Activated CD4-positive, alpha-beta T cell treated with anti-CD3 and anti-CD28 coated beads for 4 hours (primary cell): ENCODE measurements at places on chromosomes 2 and 18.

DNA sequence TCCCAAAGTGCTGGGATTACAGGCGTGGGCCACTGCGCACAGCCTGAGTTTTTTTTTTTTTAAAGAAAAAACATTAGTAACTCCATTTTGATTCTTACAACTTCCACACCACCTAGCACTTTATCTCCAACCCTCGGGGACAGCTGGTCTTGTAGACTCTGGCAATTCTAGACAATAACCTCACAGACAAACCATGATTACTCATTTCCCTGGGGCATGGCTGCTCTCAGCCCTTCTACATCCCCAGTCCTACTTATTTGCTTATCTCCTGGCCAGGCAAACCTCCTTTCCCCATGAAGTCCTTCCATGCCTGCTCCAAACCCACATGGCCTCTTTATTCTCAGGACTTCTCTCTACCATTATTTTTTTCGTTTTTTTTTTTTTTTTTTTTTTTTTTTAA lies 91.1 kb downstream of the ACTR3 start:
- DNase-seq, result no peak

DNA sequence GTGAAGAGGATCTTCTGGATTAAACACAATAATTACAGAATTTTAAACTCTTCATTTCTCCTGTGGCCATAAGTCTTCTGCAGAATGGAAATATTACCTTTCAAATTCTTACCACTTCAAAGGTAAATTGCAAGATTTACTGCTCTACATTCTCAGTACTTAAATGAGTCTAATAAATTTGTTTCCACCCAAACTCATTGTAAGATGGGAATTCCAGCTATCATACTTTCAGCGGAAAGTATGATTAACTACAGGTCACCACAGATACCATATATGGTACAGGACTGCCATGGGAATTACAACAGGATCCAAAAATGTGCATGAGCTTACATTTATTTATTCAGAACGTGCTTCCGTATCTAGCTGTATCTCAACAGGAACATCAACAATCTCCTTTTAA lies 3.1 kb downstream of the DSC3 start:
- DNase-seq, result no peak

DNA sequence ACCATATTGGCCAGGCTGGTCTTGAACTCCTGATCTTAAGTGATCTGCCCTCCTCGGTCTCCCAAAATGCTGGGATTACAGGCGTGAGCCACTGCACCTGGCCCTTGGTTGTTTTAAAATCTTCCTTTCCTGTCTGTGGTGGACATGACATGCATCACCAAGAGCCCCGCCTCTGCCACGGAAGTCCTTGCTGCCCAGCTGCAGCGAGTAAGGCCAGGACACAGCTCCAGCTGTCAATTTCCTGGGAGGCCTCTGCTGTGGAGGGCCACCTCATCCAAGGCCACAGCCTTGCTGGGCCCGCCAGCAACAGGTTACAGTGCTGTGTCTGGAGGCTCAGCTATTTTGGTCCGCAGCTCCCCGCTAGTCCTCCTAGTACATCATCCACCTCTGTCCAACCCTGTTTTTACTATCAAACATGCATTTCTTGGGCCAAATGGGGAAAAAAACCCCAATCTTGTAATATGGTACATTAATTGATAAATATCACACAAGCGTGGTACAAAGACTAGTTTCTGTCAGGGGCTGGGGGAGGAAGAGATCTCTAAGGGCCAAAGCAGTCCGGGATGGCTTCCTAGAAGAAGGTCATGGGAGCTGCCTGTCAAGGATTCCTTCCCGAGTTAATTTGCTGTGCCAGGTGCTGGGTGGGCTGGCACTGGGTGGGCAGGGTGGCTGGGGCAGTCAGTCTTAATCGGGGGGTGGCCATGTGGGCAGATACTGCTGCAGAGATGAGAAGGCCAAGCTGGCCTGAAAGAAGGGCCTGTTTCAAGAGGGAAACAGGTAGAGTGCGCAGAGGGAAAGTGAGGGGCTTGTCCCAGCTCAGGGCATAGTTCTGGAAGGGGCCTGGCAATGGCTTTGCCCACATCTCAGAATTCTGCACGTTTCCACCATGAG lies 100.5 kb downstream of the INHBB start:
- no peak for DNase-seq

- no peak for DNase-seq
Measured at GRCh38 chr2:129318581-129319421, 660.7 kb upstream of the RAB6C start.

GRCh38 chr18:45764000-45764686 lies 40.2 kb downstream of the SLC14A1 start:
- no peak for DNase-seq

- no peak for DNase-seq
Measured at GRCh38 chr2:106090916-106091618, 103.0 kb downstream of the UXS1 start.

DNA sequence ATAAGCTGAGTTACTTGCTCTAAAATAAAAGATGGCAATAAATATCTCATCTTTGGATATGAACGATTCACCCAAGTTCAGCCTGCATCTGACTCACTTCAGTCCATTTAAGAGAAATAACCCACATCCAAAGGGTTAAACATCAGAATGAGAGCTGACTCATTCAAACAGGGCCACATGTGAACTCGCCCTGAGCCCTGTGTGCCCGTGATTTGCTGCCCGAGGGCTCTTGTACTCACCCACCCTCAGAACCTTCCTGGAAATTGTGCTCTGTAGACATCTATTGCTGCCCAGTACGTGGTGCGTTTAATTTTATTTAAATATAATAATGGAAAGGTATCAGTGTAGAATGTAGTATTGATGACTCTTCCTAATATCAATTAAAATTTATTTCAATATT lies 66.9 kb upstream of the RBM44 start:
- peak; percentile 38 for DNase-seq

GRCh38 chr18:57885931-57886330 lies 82.8 kb upstream of the ATP8B1 start:
- no peak for DNase-seq

- no peak for DNase-seq
Measured at GRCh38 chr18:58178511-58178910, 134.5 kb downstream of the NEDD4L start.

DNA sequence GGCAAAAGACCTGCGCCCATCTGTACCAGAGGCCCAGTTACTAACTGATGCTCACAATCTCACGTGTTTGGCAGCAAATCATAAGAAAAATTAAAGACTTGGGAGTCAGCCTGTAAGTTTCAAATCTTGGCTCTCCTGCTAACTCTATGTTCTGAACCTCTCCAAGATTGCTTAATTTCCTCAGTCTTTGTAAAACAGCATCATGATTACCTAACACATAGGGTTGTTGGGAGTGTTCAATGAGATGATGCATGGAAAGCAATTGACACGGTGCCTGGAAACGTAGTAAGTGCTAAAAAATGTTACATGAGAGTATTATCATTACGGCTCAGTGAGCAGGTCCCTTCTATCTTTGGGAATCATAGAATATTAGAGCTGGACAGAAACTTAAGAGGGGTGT lies 497.6 kb upstream of the TCF4 start:
- no peak for DNase-seq

DNA sequence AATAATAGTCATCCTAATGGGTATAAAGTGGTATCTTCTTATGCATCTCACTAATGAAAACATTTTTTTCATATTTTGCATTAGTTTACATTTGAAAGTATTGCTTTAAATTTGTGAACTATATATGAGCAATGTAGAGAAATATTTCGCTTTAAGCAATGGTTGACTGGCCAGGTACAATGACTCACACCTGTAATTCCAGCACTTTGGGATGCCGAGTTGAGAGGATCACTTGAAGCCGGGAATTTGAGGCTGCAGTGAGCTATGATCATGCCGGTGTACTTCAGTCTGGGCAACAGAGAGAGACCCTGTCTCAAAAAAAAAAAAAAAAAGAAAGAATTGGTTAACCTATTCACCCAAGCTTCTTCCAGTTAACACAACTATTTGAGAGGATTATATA lies 15.1 kb downstream of the ZCCHC2 start:
- no peak for DNase-seq

DNA sequence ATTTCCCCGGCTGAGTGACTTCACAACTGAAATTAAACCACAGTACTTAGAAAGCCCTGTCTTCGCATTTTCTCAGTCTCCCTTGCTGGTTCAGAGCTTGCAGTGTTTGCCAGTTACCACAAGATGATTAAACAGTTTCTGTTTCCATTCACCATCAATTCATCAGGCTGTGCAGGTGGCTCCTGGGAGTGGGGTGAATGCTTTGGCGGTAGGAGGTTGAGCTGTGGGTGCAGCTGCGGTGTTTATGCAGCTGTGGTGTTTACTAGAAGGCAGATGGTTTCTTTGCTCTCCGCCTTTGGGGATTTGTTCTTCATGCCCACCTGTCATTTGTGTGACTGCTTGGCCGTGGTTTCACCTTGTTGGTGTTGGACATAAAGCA lies 16.1 kb downstream of the ACOXL start:
- DNase-seq, result peak; percentile 24

GRCh38 chr2:13121096-13121495 lies 404.4 kb downstream of the TRIB2 start:
- DNase-seq, result no peak

- no peak for DNase-seq
Measured at GRCh38 chr2:5926871-5927512, 234.8 kb downstream of the SOX11 start.

- DNase-seq, result peak; percentile 55
Measured at GRCh38 chr18:44838971-44839666, 158.4 kb downstream of the SETBP1 start.

DNA sequence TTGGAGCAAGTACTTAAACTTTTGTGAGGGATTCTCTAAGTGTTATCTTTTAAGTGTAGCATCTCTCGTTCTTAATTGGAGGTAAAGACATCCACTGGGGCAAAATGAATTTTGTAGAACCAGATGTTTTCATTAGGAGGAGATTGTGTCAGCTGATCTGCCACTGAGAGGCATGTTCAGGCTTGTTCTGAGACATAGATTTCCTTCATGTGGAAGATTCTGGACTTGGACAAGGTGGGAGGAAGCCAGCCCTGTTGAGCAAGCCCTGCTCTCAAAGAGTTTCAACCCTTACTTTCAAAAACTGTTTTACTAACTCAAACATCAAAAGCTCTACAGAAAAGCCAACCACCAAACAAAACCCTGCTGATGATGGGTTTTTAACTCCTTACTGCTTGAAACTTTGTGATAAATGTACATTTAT lies 6.5 kb downstream of the MAP4K4 start:
- DNase-seq, result no peak

- DNase-seq, result peak; percentile 90
Measured at GRCh38 chr2:17753803-17754663, at the start of the genes GEN1 and SMC6. TSS of gene GEN1 (plus strand) at chr2:17754138. CDS start at chr2:17759944, 5,806 bp downstream. TSS of gene SMC6 (minus strand) at chr2:17753810. CDS start at chr2:17745946, 7,864 bp downstream.

GRCh38 chr18:48430150-48430549 lies 21.0 kb upstream of the ZBTB7C start:
- DNase-seq, result no peak

GRCh38 chr2:113707106-113707505 lies 49.3 kb downstream of the SLC35F5 start:
- DNase-seq, result no peak

- DNase-seq, result no peak
Measured at GRCh38 chr2:10305254-10305635, 2.5 kb downstream of the HPCAL1 start.

- no peak for DNase-seq
Measured at GRCh38 chr2:3280197-3280596, 97.4 kb downstream of the EIPR1 start.

GRCh38 chr2:192313773-192314172 lies 119.0 kb upstream of the TMEFF2 start:
- no peak for DNase-seq

DNA sequence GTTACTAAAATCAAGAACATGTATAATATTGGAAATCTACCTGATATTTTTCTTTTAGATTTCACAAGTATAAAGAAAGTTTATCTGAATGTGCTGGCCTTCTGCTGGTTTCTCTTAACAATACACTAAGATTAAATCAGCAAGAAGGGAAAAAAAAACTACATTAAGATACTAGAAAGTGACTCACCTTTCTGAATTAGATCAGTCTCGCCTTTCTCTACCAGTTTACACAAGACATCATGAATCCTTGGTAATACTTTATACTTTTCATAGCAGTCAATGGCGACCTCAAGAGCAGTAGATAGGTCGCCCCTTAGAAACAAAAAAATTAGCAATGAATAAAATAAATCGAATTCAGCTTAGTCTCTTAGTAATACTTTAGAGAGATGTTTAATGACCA lies 61.2 kb downstream of the LRPPRC start:
- DNase-seq, result no peak

DNA sequence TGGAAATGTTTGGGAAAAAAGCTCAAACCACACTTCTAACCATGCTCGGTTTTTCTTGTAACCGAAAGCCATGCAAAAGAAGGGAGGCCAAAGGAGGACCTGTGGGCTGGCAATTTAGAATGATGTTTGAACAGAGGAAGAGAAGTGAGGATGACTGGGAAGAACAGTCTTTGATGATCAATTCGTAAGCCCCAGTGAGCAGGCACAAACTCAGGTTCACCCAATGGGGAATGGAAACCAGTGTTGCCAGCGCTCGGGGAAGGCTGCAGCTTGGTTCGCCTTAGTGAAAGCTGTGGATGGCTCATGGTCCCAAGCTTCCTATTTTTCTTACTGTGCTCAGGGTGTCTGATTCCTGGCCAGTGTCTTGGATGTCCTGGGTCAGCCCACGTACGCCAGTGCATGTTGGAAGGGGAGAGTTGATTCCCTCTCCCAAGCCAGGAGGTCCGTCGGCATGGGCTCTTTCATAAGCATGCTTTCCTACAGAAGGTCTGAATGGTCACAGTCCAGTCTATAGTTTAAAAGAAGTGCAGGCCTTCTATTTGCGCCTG lies 79.2 kb downstream of the VAPA start:
- no peak for DNase-seq

- no peak for DNase-seq
Measured at GRCh38 chr2:170924969-170925368, 4.1 kb upstream of the GORASP2 start.
